ENCODE measurements at places on chromosomes 4 and X.

- no peak for DNase-seq
These were observed 16.9 kb downstream of the ZFP42 start for GRCh38 chr4:188012426-188012945.

DNA sequence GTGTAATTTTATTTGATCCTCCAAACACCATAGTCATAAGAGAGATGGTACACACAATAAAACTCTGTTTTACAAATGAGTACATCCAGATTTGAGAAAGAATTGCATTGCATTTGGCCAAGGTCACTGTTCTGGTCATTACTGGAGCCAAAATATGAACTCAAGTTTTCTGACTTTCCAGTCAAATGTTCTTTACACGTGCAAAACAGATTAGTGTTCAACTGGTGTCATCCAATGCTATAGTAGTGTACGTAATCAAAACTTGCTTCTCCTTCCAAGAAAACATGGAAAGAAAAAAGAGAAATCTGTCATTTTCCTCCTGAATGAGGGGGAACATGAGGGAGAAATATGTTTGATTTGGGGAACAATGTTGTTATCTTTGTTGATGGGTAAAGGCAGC, 291.9 kb downstream of the NAF1 start:
- DNase-seq, result no peak

DNA sequence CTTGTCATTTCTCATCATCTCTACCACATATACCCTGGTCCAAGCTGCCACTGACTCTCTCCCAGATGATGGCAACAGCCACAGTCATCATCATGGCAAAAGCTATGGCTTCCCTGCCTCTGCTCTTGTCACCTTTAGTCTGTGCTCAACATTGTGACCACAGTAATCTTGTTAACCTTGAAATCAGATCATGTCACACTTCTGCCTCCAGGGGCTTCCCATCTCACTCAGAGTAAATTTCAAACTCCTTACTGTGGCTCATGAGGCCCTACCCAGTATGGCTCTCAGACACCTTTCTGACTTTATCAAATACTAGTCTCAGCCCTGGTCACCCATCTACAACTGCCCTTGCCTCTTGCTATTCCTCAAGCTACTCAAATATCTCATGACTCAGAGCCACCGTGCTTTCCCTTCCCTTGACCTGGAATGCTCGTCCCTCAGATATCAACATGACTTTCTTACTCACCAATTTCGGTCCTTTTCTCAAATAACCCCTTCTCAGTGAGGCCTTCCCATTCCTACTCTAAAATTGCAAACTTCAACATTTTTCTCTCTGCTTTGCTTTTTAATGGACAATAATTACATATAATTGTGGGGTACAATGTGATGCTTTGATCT, 41.1 kb upstream of the STIM2 start:
- no peak for DNase-seq

DNA sequence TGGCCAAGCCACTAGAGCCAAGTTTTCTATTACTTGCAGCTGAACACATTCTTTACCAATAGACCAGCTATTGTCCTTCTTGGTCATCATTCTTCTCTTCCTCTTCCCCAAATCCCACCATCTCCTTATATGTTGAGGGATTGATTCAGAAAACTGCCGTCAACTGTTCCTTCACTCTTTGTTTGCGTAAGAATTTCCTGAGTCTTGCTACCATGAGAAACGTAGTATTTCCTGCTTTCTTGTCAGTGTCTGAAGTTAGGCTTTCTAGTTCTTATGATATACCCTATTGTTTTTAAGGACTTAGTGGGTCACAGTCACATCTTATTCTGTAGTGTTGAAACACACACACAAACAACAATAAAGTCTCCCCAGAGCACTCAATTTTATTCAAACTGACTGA, 20.1 kb downstream of the IGFBP7 start:
- no peak for DNase-seq

GRCh38 chr4:153024466-153024865, 88.3 kb downstream of the FHDC1 start:
- no peak for DNase-seq

DNA sequence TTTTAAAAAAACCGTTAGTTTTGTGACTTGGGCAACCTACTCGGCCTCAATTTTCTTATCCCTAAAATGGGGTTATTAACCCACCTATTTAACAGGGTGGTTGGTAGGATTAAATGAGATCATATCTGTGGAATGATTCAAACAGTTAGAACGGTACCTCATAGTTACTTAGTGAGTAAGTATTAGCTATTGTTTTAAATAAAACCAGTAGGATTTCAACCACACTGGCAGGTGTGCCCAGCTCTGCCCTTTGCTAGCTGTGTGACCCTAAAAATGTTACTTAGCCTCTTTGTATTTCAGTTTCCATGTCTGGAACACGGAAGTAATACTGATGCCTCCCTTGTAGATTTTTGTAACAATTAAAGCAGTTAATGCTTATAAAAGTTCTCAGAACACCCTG, 225.8 kb upstream of the SPRY1 start:
- DNase-seq, result no peak

DNA sequence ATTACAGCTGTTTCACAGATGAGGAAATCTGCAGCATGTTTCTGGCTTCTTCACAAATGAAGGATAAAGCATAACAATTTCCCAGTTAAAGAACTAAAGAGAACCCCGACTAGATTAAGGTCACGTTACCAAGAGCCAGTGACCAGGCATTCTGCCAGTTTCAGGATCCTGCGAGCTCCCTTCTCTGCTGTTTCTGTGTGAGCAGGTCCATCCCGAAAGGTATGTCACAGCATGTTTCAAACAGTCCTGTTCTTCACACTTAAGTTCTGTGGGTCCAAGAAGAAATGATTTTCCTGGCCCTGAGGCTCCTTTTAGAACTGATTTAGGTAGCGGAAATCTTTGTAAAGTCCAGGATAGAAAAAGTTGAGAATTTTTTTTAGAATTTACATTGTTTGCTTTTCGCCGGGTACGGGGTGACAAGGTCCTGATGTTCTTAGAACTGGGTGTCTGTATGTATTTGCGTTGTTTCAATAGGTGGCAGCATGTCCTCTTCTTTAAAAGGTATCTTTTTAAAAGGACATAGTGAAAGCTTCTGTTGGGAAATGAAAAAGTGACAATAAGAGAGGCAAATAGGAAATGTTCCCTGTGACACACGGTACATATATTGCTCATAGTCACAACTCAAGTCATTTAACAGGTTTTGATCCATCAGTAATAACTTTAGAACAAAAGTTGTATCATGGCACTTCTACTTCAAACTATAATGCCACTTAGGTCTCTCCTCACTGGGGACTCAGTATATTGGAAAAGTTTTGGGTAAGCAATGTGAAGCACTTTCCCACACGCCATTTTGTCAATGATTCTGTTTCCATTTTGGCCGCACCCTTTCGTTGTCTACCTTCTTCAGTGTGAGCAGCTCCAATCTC, 18.4 kb downstream of the IL21 start:
- DNase-seq, result no peak

- peak; percentile 42 for DNase-seq
These were observed 170.4 kb upstream of the LDB2 start for GRCh38 chr4:17068891-17069290.

DNA sequence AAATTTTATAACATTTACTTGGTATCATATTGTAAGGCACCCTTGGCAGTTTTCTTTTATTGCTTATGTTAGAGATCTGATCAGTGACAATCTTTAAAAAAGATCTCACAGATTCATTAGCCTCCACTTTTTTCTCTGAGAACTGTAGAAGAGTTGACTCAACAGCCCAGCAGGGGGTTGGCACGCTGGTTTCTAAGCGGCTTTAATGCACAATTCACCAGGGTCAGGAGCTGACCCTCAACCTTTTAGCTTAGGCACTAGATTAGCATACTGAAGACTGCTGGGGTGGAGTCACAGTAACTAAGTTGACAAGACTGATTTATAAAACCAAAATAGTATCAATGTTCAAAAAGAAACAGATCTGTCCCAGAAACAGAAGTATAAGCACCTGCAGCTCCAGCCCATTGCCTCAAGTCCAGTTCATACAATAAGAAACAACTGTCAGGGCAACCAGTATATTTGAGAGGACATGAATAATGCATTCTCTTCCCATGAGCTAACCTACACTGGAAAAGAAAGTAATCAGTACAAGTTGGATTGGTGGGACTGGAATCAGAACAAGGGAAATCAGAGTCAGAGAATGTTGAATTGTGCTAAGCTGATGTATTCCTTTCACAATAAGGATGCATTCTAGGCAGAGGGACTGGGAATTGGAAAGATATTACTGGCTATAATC, 77.6 kb downstream of the PDE5A start:
- DNase-seq, result no peak

Data from esophagus muscularis mucosa (tissue), 4 donors.